Activated CD4-positive, alpha-beta T cell treated with anti-CD3 and anti-CD28 coated beads for 1 hour (primary cell): ENCODE measurements at places on chromosomes 3 and 15.

DNA sequence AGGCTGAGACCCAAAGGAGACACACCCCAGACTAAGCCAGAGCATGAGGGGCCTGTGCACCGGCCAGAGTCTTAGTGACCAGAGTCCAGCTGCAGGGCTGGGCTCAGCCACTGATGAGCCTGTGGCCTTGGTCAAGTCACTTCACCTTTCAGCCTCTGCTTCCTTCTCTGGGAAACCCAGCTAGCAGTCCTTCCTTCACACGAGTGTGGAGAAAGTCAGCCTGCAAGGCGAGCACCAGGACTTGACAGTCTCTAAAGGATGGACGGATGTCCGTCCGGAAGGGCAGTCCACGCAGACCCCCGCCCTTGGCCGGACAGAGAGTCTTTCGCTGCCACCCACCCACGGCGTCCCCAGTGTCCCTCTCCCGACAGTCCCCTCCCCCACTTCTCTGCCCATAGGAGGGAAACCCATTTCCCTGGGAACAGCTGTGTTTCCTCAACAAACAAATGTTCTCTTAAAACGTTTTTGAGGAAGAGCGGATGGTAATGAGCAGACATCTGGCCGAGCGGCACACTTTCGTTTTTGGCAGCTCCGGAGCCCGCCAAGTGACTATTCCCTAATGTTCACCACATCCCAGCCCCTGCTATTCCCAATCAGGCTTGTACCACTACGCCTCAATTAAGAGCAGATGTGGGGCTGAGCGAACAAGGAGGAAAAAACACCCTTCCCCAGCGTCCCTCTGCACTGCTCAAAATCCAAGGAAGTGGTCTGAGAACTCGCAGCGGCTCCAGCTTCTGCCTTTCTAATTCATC is 129.1 kb upstream of the SMAD3 start:
- DNase-seq, result no peak

DNA sequence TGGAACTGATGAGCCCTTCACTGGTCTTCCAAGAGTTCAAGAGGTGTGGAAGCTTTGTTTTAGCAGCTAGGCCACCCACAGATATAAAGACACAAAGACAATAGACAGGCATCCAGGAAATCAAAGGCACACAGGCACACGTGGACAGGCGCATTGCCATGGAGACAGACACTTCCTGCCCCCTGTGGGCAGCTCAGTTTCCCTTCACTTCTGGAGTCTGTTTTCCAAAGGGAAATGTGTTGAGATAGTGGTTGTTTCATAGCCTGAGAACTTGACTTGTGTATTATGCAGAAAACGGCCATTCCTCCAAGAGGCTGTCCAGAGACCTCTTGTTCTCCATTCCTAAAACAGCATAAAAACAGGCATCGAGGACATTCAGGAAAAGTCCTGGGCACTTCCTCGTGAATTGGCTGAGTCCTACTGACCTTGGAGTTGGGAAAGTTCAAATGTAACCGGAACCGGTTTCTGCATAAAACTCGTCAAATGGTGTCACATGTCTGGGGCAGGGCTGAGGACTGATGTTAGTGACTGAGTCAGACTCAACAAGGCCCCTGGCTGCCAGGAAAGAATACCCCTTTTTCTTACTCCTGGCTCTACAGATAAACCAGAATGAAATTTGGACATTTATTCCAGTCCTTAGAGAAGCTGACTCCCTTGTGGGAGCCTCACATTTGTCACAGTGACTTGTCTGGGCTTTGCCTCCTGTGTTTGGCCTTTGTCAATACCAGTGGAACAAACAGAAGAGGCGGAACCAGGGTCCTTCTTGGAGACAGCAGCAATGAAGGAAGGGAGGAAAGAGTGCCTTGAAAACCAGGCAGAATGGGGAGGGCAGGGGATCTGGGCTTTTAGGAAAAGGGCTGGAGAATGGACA is 1.3 kb downstream of the ALPK3 start:
- no peak for DNase-seq

GRCh38 chr3:36811768-36812167 is 47.4 kb upstream of the DCLK3 start:
- DNase-seq, result no peak

DNA sequence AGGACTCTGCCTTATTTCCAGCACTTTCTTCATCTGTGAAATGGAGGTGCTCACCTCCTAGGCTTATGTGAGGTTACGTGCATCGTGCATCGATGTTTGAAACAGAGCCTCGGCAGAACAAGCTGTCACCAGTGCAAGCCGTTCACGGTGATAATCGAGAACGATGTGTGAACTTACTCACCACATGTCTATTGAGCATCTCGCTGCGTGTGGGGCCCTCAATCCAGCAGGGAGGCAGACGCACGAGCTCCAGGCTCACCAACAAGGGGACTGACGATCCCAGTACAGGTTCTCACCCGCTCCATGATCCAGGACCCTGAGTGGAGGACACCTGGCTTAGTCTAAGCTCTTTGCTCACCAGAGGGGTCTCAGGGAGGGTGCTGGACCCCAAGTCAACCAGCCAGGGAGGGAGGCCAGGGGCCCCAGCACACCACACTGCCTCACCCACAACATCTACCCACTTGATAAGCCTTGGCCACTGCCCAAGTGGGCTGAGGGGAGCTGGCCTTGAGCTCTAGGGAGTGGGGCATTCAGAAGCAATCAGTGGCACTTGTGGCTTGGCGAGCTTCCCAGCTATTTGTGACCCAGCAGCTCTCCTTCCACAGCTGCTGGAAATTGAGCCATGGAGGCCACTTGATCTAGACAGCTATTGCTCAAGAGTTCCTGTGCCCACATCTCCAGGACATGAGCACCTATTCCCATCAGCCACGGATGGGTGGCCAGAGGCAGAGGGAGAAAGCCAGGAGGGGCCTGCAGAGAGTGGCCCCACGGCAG is 34.4 kb upstream of the SLC6A1 start:
- no peak for DNase-seq

- no peak for DNase-seq
Observed at GRCh38 chr15:38954090-38954489, 389.5 kb upstream of the RASGRP1 start.

DNA sequence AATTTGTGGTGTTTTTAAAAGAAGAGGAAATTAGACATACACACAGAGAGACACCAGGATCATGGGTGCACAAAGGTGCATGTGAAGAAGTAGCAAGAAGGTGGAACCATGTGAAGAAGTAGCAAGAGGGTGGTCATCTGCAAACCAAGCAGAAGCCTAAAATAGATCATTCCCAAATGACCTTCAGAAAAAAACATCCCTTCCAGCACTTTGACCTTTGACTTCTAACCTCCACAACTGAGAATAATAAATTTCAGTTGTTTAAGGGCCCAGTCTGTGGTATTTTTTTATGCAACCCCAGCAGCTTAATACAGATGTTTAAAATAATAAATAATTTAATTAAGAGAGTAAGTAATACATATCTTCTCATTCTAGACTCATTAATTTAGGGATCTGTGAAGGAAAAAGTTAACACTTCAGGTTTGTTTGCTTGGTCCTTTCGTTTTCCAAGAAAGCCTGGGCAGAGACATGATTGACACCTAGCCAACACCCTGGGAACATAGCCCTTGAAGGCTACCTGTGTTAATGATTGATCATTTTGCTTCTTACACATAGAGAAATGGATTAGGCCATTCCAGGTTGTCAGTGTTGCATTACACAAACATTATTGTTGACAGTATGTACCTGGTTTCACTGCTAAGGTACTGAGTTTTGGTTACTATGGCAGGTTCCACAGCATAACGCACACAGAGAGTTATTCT is 1331.2 kb upstream of the GBE1 start:
- DNase-seq, result no peak
